ENCODE measurements at places on chromosomes 3 and 15.

- DNase-seq = no peak
These were observed 447.4 kb upstream of the NR2F2 start for GRCh38 chr15:95883064-95883463.

DNA sequence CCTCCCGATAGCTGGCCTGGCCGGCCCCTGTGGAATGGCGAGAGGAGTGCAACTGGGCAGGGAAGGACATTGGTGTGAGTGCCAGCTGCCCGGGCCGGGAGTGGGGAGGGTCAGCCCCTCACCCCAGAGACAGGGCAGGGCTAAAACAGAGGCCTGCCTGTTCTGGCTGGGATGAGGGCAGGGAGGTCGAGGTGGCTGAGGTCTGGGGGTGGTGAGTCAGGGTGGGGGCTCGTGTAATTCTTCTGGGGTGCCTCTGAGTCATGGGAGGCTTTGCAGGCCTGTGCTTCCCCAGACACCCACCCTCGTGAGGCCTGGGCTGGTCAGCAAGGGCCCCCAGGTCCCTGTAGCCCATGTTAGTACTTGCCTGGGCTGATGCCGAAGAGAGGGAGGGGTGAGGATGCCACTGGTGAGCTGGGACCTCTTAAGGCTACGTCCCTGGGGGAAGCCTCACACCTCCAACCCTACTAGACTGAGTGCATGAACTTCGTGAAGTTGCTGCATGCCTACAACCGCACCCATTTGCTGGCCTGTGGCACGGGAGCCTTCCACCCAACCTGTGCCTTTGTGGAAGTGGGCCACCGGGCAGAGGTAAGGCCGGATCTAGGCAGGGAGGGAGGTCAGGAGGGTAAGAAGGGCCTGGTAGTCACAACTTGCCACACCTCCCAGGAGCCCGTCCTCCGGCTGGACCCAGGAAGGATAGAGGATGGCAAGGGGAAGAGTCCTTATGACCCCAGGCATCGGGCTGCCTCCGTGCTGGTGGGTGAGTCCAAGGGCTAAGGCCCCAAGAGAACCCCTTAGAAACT is 1.7 kb downstream of the SEMA3B start:
- DNase-seq = no peak

- DNase-seq = peak; percentile 60
These were observed 1.4 kb downstream of the FYTTD1 start for GRCh38 chr3:197750858-197751737.

DNA sequence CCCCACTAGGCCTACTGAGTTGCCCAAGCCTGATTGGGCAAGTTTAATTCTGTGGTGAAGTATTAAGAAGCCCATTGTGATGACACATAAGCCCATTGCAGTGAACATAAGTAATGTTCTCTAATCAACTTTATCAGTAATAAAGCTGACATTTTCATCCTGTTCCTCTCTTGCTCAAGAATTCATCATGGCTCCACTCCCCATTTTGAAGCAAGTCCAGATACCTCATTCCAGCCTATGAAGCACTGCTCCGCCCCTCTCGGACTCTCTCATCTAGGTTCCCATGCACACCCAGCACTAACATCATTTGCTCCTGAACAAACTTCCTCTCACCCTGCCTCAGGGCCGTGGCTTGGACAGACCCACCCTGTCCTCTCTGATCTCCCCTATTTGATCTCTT is 10.5 kb downstream of the SHF start:
- DNase-seq = no peak

DNA sequence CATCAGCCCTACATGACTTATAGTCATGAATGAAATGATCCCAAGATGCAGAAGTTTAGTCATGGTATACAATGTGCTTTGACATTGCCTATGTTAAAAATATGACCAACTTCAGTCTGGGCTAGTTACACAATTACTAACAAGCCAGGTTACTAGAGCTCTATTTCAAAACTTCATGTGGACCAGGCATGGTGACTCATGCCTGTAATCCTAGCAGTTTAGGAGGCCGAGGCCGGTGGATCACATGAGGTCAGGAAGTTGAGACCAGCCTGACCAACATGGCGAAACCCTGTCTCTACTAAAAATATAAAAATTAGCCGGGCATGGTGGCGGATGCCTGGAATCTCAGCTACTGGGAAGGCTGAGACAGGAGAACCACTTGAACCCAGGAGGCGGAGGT is 613.0 kb downstream of the CADM2 start:
- peak; percentile 11 for DNase-seq

- no peak for DNase-seq
These were observed 586.7 kb downstream of the NTRK3 start for GRCh38 chr15:87669846-87670245.

All from suppressor macrophage (primary cell).